ENCODE measurements at places on chromosomes 12 and 14.

DNA sequence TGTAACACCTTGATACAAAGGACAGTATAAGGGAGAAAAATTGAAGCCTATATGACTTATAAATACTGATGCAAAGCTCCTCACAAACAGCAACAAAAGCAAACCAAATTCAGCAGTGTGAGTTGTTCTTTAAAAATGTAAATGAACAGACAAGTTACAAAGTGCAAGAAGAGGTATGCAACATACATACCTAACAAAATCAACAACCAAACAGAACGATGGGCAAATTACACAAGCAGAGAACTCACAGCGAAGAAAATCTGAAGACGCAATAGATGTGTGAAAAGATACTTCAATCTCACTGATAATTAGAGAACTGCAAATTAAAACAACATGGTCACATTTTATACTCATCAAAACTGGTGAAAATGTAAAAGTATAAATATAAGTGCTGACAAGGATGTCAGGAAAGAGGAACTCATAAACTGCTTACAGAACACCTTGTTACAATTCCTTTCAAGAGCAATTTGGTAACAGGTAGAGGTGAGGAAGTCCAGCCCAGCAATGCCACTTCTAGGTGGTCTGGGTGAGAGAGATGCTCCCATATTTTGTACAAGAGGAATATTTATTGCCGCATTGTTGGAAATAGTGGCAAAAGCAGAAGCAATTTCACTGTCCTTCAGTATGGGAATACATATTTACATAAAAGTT is 47.3 kb downstream of the CORO1C start:
- DNase-seq = no peak

- no peak for DNase-seq
These were observed 23.8 kb upstream of the STK38L start for GRCh38 chr12:27220055-27220987.

DNA sequence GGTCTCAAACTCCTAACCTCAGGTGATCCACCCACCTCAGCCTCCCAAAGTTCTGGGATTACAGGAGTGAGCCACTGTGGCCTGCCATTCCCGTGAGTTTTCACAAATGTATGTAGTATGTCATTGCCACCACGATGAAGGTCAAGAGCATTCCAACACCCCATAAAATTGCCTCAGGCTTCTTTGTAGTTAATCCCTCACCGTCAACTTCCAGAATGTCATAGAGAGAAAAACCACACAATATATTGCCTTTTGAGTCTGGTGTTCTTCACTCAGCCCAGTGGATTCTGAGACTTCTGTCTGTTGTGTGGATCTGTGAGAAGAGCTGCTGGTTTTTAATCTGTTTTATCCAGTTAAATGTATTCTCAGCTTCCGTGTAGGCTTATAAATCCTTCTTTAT is 12.6 kb upstream of the CFAP251 start:
- no peak for DNase-seq

GRCh38 chr12:132288516-132289215 is 40.7 kb downstream of the GALNT9 start:
- DNase-seq = no peak

- DNase-seq = no peak
These were observed 452.7 kb upstream of the PDE3A start for GRCh38 chr12:19915392-19916195.

- DNase-seq = no peak
These were observed 22.1 kb downstream of the ATP6V0A2 start for GRCh38 chr12:123734268-123734667.

DNA sequence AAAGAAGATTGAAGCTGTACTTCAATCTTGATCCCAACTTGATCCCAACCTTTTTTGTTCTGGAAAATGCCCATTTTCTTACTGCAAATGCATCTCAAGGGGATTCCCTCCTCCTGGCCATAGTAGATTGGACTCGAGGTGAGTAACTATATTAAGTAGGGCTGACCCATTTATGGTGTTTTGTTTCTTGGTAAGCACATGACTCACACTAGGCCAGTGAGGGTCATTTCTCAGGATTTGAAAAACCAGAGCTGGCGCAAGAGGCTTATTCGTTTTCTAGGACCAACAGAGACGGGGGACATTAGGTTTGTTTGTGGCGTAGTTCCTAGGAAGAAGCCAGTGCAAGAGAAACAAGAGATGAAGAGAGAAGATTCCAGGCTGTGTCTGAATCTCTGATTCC is 51.4 kb downstream of the MRPL42 start:
- no peak for DNase-seq

- DNase-seq = no peak
These were observed 35.0 kb upstream of the NAV3 start for GRCh38 chr12:77795699-77796098.

GRCh38 chr12:32273063-32273522 is 126.3 kb upstream of the FGD4 start:
- DNase-seq = no peak

DNA sequence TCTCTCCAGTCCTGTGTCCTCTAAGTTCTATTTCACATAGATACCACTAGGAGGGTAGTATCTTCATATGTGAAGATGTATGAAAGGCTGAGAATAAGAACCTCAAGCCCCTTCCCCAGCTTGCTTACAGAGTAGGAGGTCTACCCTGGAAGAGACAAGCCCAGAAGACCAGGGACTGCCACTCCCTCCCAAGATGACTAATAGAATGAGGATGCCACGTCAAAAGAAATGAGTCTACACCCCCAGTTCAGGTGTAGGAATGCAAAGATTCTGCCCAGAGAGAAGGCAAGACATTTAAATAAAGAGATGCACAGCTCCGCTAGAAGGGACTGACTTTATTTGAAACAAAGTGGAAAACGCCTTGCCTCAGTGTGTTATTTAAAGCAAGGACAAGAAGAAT is 1006.0 kb upstream of the USP15 start:
- no peak for DNase-seq

DNA sequence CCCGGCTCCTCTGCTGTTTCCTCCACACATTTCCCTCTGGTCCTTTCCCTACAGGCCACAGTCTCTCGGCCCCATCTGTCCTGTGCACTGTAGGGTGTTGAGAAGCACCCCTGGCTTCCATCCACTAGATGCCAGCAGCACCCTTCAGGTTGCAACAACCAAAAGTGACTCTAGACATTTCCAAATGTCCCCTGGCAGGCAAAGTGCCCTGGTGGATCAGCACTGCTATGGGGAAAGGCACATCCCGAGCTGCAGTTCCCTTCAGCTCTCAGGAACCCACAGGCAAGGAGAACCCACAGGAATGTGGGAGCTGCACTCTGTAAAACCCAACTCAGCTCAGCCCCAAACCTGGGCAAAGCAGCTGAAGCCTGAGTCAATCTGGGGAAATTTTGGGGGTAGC is 77.0 kb downstream of the RBM19 start:
- DNase-seq = no peak

DNA sequence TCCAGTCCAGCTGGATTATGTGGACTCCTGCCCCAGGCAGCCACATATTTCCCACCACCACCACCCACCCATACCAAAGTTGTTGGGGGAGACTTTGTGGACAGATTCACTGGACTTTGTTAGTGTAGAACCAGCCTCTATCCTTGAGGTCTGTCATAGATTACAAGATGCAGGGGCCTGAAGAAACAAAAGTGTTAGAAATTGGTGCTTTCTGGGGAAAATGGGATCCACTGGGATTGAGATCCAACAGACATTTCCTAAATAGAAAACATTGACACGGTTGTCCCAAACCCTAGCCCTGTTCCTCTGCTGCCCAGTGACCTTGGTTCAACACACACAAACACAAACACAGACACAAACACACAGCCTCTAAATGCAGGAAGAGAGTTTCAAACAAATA is 36.6 kb upstream of the TBX5 start:
- no peak for DNase-seq

- DNase-seq = no peak
These were observed 317.7 kb downstream of the AACS start for GRCh38 chr12:125382926-125383325.

- no peak for DNase-seq
These were observed 49.0 kb upstream of the PTGR2 start for GRCh38 chr14:73802431-73803188.

GRCh38 chr14:35159742-35160409 is 37.5 kb downstream of the PRORP start:
- no peak for DNase-seq

DNA sequence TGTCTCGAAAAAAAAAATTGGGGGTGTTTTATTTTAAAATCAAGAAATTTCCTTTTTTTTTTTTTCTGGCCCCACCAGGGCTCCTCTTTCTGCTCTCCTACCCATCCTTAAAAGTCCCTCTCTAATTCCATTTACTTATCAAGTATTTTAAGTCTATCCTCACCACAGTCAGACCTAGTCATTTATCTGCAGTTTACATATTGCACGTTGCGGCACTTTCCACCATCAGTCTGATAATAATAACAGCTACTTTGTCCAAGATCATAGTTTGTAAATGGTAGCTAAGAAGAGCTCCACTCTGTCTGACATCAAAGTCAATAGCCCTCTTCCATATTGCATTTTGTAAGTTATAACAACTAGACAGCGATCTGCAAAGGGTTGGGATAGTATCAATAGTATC is 23.6 kb upstream of the CAND1 start:
- no peak for DNase-seq

GRCh38 chr12:102753802-102754201 is 163.2 kb downstream of the PAH start:
- no peak for DNase-seq

- DNase-seq = no peak
These were observed 145.2 kb downstream of the ADAMTS20 start for GRCh38 chr12:43406801-43407200.

GRCh38 chr14:100823413-100824080 is 2.4 kb upstream of the MEG3 start:
- DNase-seq = no peak

DNA sequence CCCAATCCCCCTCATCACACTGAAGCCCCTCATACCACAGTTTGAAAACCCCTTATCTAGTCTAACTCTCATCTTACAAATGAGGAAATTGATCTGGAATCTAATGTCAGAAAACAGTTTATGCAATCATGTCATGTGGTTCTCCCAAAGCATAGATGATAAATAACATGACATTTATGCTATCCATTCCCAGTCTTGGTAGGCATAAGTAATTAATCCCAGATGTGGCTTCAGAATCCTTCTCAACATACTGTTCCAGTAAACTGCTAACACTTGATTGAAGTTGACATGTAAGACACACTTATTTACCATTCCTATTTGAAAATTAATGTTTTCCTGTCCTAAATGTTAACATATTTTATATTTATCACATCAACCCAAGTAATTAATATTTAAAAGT is 168.7 kb downstream of the GALC start:
- no peak for DNase-seq

- DNase-seq = no peak
These were observed 1300.5 kb downstream of the TMEM121 start for GRCh38 chr14:106826833-106827369.

- DNase-seq = no peak
These were observed 48.6 kb upstream of the STAC3 start for GRCh38 chr12:57299514-57300016.

Data from Jurkat, Clone E6-1 (cell line).